ENCODE measurements at places on chromosomes 13 and 19.

GRCh38 chr13:96450326-96451020, 360.6 kb downstream of the HS6ST3 start:
- DNase-seq, result no peak

DNA sequence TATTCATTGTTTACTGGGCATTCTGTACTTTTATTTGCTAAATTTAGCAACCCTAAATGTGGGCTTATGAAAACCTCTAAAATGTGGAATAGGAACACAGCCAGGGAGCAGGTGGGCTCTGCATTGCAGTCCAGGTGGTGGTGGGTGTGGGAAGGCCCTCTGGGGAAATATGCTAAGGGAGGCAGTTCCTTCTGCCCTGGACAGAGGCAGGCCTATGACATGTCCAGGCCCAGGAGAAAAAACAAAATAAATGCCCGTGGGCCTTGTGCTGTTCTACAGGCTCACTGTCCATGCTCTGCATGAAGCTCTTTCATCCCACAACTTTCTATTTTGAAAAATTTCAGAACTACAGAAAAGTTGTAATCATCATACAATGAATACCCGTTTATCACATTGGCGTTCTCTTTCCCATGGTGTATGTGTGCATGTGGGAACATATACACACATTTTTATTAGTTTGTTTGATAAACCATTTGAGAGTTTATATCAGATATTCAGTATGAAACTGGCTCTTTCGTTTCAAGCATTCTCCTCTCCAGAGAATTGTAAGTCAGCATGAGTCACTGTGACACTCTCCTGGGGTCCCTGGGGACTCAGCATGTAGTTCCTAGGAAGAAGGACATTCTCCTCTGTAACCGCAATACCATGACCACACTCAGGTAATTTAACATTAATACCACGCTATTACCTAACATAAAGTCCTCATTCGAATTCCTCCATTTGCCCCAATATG, 505.3 kb downstream of the COG6 start:
- DNase-seq, result no peak

DNA sequence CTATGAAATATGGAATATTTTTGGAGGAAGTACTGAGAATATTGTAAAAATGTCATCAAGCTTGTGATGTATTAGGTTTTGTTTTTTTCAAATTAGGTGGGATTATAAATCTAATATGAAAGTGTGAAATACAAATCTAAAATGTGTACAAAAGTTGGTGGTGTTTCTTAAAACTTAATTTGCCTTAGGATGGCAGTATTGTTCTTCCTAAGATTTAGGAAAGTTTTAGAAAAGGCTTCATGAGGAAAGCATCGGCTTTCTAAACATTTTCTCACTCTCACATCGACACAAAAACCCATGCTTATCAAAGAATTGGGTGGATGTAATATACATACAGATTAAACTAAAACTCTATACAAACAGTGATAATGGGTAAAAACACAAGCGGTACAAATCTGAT, 972.0 kb upstream of the PCDH20 start:
- DNase-seq, result no peak

DNA sequence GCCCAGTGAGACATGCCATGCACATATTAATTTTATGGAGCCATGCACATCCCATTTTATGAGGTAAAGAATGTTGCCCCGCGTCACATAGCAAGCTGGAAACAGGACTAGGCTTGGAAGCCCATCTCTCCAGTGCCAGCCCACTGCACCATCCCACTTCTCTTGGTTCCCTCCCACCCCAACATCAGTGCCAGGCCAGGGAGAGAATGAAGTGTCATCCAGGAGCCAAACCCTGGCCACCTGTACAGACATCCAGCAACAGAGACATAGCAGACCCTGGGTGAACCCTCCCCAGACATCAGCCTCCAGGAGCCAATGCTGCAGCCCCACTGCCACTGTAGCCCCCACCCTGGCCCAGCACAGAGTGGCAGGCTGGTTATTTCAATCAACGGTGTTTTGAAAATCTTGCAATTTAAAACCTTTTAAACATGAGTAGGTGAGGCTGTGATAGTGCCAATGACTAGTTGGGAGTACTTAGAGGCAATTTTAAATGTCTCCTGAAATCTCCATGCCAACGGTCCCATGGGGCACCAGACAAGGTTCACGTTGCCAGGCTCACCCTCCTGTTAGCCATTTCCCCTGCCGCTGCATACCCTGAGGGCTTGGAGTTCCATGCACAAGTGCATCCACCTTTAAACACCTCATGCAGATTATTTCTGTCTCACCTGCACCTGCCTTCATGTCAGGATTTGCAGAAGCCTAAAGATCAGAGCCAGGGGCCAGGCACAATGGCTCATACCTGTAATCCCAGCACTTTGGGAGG, 34.7 kb downstream of the VSTM2B start:
- no peak for DNase-seq

- no peak for DNase-seq
These were observed 62.1 kb downstream of the ZNF737 start for GRCh38 chr19:20503476-20503875.

DNA sequence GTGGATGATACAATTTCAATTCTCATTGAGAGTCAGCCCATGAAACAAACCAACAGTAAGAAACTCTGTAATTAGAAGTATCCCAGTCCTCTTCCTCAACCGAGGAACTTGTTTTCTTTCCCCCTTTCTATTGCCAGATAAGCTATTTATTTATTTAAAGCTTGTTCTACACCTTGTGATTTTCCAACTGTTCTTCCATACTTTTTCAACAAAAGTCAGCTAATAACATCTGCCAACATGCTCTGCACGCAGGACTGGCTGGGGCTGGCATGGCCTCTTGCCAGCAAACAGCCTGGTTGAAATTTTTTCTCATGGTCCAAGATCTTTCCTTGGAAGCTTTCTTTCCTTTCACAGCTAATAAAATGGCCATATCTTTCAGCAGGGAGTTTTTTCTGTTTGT, 2.9 kb upstream of the IRS2 start:
- no peak for DNase-seq

DNA sequence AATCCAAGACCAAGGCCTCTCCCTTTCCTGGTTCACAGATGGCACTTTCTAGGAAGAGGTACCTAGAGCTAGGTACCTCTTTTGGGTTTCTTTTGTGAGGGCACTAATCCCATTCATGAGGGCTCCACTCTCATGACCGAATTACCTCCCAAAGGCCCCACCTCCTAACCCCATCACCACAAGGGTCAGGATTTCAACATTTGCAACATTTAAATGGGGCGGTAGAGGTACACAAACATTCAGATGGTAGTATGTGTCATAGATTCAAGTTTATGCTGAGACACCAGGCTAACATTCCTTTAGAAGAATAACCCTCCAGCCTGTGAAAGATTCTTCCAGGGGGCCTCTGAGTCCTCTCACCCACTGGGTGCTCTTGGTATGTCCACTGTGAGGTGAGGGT, 116.3 kb downstream of the FOXO1 start:
- no peak for DNase-seq

- DNase-seq, result no peak
These were observed 131.1 kb downstream of the MYO16 start for GRCh38 chr13:108760541-108760940.

DNA sequence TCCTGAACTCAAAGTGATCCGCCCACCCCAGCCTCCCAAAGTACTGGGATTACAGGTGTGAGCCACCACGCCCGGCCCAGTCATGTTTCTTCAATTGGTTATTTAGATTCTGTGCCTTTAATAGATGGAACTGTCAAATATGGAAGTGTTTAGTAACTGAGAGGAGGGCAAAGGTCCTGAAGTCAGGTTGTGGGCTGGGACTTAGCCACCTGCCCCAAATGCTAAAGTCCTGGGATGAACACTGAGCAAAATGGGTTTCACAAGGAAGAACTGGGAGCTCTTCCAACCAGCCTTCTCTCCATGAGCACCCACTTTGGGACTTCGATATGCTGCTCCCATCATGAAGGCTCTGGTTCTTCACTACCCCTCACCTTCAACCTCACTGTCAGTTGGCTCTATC, 21.7 kb downstream of the AKAP8 start:
- no peak for DNase-seq

GRCh38 chr19:10207026-10207425, 12.3 kb upstream of the DNMT1 start:
- DNase-seq, result no peak

DNA sequence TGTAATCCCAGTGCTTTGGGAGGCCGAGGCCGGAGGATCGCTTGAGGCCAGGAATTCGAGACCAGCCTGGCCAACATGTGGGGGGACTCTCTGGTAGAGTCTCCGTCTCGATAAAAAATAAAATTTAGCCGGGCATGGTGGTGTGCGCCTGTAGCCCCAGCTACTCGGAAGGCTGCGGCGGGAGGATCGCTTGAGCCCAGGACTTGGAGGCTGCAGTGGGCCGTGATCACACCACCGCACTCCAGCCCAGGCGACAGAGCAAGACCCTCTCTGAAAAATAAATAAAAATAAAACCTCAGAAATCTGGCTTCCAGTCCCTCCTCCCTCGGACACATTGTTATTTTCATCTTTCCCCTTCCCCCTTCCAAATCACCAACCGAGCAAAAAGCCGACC, 332 bp downstream of the IRGQ start:
- no peak for DNase-seq

DNA sequence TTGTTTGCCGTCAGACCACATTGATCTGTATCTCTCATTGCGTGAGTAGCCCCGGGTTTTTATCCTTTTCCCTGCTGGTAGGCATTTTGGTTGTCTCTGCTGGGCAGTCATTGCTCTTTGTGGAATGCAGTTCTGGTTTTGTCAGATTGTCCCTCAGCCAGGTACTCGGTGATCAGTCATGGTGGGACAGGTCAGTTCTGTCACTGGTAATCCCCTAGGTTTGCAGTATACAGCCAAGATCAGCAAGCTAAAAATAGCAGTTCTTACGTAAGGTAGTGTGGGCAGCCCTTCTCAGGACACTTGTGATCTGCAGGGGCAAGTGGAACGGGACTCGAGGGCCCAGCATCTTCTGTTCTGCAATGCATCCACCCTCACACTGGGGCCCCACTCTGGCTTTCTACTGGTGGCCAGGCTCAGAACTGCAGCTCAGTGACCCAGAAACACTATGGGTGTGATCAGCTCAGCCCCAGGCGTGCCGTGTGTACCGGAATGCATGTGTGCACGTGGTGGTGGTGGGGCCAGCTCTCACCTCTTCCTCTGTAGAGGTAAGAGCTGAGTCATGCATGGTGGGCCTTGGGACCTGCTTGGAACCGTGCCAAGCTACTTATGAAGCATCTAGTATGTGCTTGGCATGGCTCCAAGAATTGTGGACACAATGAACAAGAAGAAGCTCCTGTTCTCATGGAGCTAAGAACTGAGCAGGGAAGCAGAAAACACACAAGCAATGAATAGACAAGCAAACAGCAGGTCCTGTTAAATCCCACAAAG, 6.3 kb downstream of the PLEKHF1 start:
- no peak for DNase-seq

DNA sequence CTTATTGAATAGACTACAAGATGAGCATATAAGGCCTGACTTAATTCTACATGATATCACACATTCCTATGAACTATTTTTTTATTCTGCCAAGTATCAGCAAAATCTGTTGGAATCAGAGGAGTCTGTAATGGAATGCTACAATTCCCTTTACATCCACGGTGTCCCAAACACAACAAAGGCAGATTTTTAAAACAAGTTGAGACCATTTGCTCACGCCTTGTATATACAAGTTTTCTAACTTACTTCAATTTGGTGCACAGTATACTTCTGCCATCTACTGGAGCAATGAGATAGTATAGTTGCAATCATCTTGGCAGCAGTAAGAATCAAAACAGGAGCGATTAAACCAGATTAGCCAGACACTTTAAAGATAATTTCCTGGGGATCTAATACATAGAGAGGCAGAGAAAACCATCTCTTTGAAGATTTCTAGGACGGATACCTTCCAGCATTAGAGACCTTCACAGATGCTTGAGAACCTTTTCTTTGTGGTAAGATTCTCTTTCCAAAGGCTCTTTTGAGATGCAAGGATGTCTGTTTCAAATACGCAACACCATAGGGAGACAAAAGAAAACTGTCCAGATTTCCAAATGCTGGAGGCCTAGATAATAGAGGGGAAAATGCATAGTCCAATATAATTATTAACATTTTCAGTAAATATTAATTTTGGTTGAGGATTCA, 302.0 kb upstream of the MIR17HG start:
- no peak for DNase-seq

DNA sequence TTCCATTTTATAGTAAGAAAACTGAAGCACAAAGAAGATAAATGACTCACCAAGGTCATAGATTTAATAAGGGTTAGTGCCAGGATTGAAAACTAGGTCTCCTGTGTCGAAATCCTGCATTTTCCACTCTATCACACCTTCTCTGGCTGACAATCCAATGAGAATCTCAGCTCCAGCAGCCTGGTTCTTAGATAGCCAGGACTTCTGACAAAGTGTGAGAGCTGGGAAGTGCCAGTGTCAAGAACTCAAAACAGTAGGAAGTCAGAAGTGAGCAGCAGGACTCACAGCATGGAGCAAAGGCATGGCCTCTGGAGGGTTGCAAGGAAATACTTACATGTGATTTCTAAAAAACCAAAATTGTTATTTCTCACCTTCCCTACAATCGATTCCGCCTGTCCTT, 24.3 kb downstream of the KCTD12 start:
- DNase-seq, result no peak

GRCh38 chr19:16714702-16715287, 4.9 kb upstream of the NWD1 start:
- DNase-seq, result no peak

GRCh38 chr13:97108530-97108900, 113.6 kb upstream of the MBNL2 start:
- DNase-seq, result no peak

GRCh38 chr19:18308051-18308947, 14.6 kb downstream of the LSM4 start:
- no peak for DNase-seq

DNA sequence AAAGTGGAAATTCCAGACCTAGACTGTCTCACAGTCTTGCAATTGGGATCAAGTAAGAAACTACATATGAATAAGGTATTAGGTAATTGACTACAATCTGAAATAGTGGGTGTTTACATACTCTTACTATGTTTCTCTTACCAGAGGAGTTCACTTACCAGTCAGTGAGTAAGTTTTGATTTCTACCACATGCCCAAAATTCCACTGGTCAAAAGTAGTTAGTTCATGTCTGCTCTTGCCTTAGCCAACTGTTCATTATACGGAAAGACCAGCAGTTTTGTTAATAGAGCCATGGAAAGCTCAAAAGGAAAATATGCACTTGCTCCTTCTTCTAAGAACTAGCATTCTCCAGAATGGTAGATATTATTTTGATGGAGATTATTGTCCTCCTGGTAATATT, 490.8 kb downstream of the RFC3 start:
- no peak for DNase-seq

DNA sequence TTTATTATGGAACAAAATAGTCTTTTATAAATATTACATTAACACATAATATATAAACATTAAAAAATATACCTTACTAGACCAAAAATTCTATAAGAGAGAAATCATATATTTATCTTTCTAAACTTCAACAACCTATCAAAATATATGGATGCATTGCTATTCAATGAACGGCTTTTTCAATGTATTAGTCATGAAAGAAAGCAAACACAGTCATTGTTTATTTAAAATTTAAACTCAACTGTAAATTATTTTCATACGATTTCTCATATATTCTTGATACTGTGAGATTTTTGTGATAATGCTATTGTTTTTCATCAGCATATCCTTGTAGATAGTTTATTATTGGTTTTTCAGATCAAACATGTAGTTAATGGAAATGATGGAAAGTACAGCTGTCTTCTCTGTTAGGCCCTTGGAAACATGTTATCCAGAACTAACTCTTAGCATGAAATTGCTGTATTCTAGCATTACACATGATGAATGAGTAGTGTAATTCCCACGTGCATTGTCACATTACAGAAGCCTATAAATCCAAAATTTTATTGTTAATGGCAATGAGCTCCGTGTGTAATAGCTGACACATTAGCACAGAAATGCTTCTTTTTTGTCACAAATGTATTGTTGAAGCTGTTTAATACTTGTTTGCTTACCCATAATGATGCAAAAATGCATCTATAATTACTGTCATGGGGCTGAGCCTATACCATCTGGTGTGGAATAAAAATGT, 1639.9 kb downstream of the SLITRK5 start:
- DNase-seq, result no peak

Data from HS-5 (cell line).